ENCODE measurements at places on chromosomes 1 and 21.

DNA sequence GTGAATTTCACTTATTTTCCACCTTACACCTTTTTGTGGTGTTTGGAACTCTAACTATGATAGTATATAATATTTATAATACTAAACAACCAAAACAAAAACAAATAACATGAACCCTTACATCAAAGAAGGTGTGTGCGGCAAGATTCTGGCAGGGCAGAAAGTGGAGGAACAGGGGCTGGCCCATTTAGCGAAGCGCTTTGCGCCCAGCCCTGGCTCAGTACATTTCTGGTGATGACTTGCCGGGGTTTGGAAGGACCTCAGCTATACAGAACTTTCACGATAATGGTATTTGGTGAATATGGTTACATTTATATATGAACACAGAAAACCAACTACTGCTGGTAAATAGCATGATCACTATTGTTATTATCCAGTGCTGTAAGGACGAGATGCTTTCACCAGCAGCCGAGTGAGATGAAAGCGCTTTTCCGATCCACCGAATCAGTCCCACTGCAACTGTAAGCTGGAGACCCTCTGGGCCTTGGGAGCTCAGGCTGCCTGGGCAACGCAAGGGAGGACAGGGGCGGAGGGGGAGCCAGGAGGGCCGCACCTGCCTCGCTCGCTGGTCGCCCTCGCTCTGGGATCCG lies 63.9 kb downstream of the CD247 start:
- DNase-seq = no peak

GRCh38 chr1:225447650-225448089 lies 19.8 kb upstream of the LBR start:
- no peak for DNase-seq

DNA sequence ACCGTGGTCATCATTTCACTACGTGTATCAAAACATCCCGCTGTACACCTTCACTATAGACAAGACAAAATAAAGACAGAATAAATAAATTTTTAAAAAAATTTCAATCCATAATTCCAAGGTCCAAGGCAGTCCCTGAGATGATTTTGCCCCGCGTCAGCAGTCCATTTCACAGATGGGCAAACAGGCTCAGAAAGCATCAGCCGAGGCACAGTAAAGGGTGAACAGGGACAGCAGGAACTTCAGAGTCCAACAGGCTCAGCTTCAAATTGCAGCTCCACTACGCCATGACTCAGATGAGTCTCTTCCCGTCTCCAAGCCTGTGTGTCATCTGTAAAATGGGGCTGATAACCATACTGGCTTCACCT lies 15.0 kb downstream of the MATN1 start:
- no peak for DNase-seq

GRCh38 chr1:177063648-177064047 lies 100.9 kb downstream of the ASTN1 start:
- DNase-seq = no peak

DNA sequence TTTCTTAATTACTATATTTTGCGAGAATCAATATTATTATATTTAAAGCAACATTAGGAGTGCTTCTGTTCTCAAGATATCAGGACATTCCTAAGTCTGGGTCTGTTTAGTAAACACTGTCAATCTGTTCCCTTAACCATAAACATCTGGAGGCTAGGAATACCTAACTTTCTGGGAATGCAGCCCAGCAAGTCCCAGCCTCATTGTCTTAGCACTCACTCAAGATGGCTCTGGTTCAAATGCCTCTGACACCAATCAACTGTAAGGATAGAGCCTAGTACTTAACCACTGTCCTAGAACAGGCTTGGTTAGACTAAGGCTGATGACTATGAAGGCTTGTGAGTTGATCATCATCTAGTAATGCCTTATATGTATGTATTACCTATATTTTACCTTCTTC lies 61.5 kb downstream of the TNN start:
- no peak for DNase-seq

GRCh38 chr1:150563340-150564038 lies 14.3 kb downstream of the ADAMTSL4 start:
- no peak for DNase-seq

- DNase-seq = no peak
These were observed 16.4 kb downstream of the RPS6KA1 start for GRCh38 chr1:26545969-26546323.
